ENCODE measurements at places on chromosomes 1 and 21.

- no peaks in the 10 kb centered on the region for H3K36me3 ChIP-seq
- H3K4me3 ChIP-seq: no peak overlapping the region
- peaks cover 20% of the 10 kb centered on the region for H3K27me3 ChIP-seq
- H3K27ac ChIP-seq: no peak overlapping the region
Observed at GRCh38 chr1:53669621-53670191, 69.3 kb downstream of the GLIS1 start.

DNA sequence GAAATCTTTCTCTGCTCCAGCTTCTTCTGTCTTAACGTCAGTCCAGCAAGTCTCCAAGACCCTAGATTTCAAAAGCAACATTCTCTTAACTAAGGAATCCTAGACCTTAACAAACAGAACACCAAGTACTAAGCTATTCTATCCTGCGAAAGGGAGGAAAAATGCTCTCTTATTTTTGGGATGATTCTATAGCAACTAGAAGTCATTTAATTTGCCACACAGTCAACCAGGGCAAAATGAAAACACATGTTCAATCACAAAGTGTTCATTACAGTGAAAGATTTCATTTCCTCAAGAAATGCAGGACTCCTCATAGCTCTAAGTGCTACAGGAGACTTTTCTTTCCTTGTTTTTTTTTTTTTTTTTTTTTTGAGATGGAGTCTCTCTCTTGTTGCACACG is 36.2 kb upstream of the DOCK7 start:
- peak overlapping the region; percentile 36 for H3K27ac ChIP-seq
- no peak for DNase-seq
- no peaks in the 10 kb centered on the region for H3K27me3 ChIP-seq
- peaks cover 37% of the 10 kb centered on the region for H3K4me1 ChIP-seq
- H3K36me3 ChIP-seq: no peaks in the 10 kb centered on the region

DNA sequence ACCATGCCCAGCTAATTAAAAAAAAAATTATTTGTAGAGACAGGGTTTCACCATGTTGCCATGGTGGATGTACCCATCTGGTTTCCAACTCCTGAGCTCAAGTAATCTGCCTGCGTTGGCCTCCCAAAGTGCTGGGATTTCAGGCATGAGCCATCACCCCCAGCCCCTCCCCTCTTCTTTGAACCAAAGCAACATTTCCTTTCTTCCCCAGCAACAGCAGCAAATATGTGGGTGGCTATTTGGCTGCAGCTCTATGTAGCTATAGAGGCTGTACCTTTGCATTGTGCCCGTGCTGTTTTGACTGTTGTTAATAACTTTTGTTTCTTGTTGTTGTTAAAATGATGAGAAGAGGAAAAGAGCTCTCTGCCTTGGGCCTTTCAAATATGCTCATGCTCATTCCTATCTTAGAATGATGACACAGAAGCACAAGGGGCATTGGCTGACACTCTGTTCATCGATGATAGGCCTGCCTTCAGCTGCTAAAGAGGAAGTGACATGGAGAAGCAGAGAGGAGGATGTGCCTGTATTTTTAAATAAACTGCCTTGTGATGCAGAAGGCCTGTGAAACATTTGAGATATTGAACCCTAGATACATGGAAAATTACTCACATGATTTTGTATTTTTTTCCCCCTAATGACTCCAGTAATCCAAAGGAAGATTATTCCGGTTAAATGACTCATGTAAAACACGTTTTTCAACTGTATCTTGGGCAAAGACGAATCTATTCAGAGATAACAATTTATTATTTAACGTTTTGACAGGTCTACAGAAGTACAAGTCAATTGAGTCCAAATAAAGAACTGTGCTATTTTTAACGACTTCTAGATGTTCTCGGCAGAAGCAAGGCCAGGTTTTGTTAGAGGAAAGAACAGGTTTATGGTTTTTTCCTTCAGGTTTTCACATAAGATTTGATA is 20.5 kb upstream of the XPR1 start:
- no peaks in the 10 kb centered on the region for H3K27me3 ChIP-seq
- no peak overlapping the region for H3K4me3 ChIP-seq
- no peak overlapping the region for H3K27ac ChIP-seq
- H3K4me1 ChIP-seq: peaks cover 31% of the 10 kb centered on the region
- no peak for DNase-seq

DNA sequence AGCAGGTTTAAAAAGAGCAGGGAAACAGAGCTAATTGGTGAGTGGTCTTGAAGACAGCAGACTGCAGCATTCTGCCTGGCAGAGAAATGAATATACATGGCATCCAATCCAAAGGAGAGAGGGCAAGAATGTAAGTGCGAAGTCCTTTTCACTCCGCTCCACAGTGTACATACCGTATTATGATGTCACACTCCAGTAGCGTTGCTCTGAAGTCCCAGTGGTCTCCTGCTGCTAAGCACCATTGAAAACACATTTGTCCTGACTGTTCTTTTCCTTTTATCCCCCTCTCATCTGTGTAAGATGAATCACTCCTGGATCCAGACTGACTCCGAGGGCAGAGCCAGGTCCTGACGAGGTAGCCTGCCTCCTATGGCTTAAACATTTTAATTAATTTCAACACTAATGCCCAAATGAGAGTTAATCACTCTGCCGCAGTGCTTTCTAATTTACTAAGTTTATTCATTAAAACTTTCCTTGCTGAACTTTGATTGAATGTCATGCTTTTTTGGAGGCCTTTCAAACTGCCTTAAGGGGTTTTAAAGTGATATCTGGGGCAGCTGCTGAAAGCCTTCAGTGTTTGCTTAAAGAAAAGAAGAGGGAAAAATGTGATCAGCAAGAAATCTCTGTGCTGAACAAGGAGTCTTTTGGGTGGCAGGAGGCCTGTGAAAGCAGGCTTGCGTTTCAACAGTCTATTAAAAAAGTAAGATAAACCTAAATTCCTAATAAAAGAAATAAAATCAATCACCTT is 227.2 kb downstream of the ATG4C start:
- H3K27ac ChIP-seq: no peak overlapping the region
- H3K27me3 ChIP-seq: peaks cover 5% of the 10 kb centered on the region
- no peak overlapping the region for H3K4me3 ChIP-seq
- no peak for DNase-seq

GRCh38 chr1:173016419-173016818 is 34.3 kb downstream of the TNFSF18 start:
- H3K27me3 ChIP-seq: no peaks in the 10 kb centered on the region
- no peaks in the 10 kb centered on the region for H3K4me1 ChIP-seq
- no peaks in the 10 kb centered on the region for H3K36me3 ChIP-seq
- no peak overlapping the region for H3K4me3 ChIP-seq
- no peak overlapping the region for H3K27ac ChIP-seq

DNA sequence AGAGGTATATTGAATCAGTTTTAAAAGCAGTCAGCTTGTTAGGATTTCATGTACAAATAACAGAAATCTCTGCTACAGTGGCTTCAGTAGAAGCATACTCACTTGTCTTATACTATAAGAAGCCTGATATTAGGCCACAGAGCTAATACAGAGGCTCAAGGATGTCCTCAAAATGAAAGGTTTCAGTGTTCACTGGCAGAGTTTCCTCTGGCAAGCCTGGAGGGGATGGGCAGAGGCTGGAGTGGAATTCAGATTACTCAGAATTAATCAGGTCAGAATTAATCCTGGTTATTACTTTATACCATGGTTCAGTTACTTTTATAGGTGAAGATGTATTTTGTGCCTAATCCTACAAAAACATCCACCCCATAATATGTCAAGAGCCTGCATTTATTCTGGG is 520.5 kb downstream of the USP25 start:
- H3K27ac ChIP-seq: no peak overlapping the region
- DNase-seq: no peak
- no peaks in the 10 kb centered on the region for H3K4me1 ChIP-seq
- no peak overlapping the region for H3K4me3 ChIP-seq
- no peaks in the 10 kb centered on the region for H3K36me3 ChIP-seq
- H3K27me3 ChIP-seq: no peaks in the 10 kb centered on the region

- H3K4me1 ChIP-seq: no peaks in the 10 kb centered on the region
- peaks cover 8% of the 10 kb centered on the region for H3K27me3 ChIP-seq
- DNase-seq: no peak
- no peak overlapping the region for H3K27ac ChIP-seq
- H3K36me3 ChIP-seq: no peaks in the 10 kb centered on the region
Observed at GRCh38 chr21:34728479-34728878, 59.7 kb downstream of the CLIC6 start.

- peaks cover 12% of the 10 kb centered on the region for H3K4me1 ChIP-seq
- H3K27me3 ChIP-seq: no peaks in the 10 kb centered on the region
- no peaks in the 10 kb centered on the region for H3K36me3 ChIP-seq
- peak overlapping the region; percentile 78 for H3K4me3 ChIP-seq
- H3K27ac ChIP-seq: peak overlapping the region; percentile 91
Observed at GRCh38 chr1:158999316-159000069, 10.2 kb upstream of the IFI16 start.

- DNase-seq: no peak
- peaks cover 4% of the 10 kb centered on the region for H3K4me1 ChIP-seq
- no peaks in the 10 kb centered on the region for H3K36me3 ChIP-seq
- H3K27me3 ChIP-seq: no peaks in the 10 kb centered on the region
- no peak overlapping the region for H3K4me3 ChIP-seq
Observed at GRCh38 chr1:227362039-227362438, 43.7 kb upstream of the CDC42BPA start.

DNA sequence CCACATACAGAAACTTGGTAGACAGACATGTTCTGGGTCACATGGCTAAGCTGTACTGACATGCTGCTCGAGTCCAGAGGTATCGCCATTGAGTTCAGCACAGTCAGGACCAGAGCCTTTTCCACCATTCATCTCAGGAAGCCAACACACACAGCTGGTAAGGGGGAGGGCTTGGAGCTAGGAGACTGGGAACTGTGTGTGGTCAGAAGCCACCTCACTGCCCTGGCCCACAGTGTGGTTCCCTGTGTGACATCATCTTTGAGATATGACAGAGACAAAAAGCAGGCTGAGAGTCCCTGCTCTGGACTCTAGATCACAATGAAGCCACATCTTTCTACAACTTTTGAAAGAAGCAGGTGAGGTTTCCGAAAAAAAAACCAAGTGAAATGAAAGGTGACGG is 107.2 kb downstream of the SIM2 start:
- H3K27me3 ChIP-seq: no peaks in the 10 kb centered on the region
- no peaks in the 10 kb centered on the region for H3K36me3 ChIP-seq
- DNase-seq: no peak
- H3K4me3 ChIP-seq: no peak overlapping the region
- no peaks in the 10 kb centered on the region for H3K4me1 ChIP-seq
- H3K27ac ChIP-seq: no peak overlapping the region

DNA sequence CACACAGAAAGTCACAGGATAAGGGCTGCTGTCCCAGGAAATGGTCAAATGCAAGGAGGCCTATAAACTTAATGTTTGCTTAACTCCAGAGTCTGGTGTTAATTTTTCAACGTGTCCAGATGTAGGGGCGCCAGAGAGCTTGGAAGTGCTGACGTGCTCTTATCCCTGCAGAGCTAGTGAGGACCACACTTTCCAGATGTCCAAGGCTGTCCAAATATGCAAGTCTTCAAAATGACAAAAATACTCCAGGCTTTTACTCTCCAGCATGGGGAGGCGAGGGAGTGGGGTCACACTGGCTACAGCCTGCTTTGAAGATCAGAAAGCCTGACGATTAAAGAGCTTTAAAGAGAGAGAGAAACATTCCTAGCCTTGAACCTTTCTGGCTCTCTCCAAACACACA is 57.6 kb downstream of the ABCA4 start:
- H3K27ac ChIP-seq: no peak overlapping the region
- no peak overlapping the region for H3K4me3 ChIP-seq
- H3K4me1 ChIP-seq: peaks cover 14% of the 10 kb centered on the region

- H3K4me1 ChIP-seq: peaks cover 6% of the 10 kb centered on the region
- no peak overlapping the region for H3K4me3 ChIP-seq
- no peak for DNase-seq
- peaks cover 11% of the 10 kb centered on the region for H3K27me3 ChIP-seq
Observed at GRCh38 chr1:86757272-86757984, 53.1 kb downstream of the SH3GLB1 start.

- H3K27me3 ChIP-seq: peaks cover 9% of the 10 kb centered on the region
- H3K4me3 ChIP-seq: no peak overlapping the region
- DNase-seq: no peak
Observed at GRCh38 chr1:168608796-168609715, 32.7 kb downstream of the XCL1 start.

DNA sequence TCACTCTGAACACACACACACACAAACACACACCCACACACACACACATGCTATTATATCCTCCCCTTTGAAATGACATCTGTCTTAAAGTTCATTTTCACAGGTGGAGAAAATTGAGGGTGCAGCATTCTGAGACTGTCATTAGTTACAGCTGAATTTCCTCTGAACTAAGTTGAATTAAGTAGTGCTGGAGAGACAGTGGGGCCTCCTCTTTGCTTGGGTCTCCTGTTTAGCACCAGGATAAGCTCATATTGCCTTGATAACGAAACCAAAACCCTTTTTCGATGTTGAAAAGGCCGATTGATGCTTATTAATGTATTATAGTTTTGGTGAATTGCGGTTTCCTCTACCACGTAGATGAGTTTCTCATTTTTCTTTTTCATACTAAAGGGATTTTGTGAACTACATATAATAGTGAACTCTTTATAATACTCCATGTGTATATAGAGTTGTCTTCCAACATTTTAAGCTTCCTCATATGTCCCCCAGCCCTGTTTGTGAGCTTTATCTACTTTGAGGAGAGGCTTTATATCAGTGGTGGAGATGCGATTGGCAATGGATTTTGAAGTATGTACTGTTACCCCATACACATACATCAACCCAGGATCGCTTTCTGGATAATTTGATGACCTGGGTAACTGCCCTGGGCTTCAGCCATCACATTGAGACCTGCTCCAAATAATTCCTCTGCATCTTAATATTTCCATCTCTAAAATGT is 17.4 kb downstream of the DYNLT5 start:
- H3K4me3 ChIP-seq: no peak overlapping the region
- H3K27ac ChIP-seq: no peak overlapping the region
- no peak for DNase-seq

DNA sequence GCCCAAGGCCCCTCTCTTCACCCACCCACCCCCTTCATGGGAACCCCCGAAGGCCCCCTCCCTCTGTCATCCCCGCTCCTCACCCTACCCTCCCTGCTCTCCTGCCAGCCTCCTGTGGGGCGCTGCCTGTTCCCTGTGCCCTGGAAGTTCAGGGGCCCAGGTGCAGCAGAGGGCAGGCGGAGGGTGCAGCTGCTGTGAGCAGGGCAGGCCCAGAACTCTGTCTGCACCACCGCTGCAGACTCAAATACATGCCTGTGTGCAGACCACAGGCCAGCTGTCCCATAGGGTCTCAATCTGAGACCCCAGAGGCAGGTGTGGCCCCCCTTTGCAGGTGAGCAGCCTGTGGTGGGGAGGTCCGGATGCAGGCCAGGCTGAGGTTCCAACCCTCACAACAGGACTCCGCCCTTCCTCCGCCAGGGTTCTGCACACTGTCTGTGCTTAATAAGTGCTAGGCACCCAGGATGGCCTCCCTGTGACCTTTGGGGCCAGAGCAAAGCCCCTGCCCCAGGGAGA is 62.5 kb downstream of the WNT9A start:
- H3K27me3 ChIP-seq: peaks cover 12% of the 10 kb centered on the region
- H3K36me3 ChIP-seq: no peaks in the 10 kb centered on the region
- DNase-seq: no peak

DNA sequence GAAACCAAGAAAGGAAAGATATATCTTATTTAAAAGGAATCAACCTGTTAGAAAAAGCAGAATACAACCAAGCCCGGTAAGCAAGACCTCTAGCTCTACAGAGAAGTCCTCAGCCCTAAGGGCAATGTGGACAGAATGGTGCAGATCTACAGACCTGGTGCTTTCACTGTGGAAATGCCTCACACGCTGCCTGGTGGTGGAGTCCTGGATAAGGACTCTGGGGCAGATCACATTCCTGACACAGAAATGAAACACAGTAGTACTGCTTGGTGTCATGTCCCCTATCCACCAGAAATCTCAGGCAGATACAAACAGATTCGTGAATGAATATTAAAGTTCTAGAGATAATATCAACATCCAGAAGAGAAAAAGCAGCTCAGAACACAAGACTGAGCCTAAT is 6.8 kb downstream of the CNN3 start:
- DNase-seq: no peak
- peak overlapping the region; percentile 89 for H3K27ac ChIP-seq
- H3K4me3 ChIP-seq: peak overlapping the region; percentile 40

All from progenitor cell of endocrine pancreas (in vitro differentiated cells).